GM12865 (cell line): ENCODE measurements at places on chromosomes 16 and 17.

GRCh38 chr16:5428932-5429331, 331.3 kb upstream of the EEF2KMT start:
- DNase-seq, result peak; percentile 8

DNA sequence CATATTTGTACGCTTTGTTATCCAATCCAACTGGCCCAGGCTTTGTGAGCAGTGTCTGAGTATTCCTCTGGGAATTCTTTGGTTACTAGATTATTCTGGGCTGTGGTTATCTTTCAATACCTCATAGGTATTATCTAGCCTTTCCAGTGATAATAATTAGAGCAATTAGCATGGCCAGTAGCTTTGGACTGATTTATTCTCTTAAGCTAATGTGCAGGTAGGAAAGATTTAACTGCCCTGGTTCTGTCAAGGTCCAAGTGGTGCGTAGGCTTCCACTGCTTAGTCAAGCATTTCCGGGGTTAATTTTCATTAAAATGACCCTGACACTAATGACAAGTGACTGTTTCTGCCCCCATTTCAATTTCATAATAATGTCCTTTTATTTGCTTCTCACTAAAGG, 54.2 kb upstream of the PMFBP1 start:
- no peak for DNase-seq

GRCh38 chr17:80917716-80918560, 73.7 kb upstream of the CHMP6 start:
- no peak for DNase-seq

GRCh38 chr16:47705266-47705665, 244.1 kb downstream of the PHKB start:
- no peak for DNase-seq

DNA sequence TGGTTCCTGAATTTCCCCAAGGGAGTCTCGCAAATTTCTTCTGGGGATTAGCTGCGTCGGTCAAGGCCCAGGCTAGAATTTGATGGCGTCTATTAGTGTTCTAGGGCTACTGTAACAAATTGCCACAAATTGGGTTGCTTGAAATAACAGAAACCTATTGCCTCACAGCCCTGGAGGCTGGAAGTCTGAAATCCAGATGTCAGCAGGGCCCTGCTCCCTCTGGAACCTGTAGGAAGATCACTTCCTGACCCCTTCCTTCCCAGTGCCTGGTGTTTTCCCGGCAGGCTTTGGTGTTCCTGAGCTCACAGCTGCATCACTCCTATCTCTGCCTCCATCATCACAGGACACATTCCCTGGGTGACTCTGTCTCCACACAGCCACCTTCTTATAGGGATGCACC, 24.4 kb downstream of the DHRS7C start:
- no peak for DNase-seq

DNA sequence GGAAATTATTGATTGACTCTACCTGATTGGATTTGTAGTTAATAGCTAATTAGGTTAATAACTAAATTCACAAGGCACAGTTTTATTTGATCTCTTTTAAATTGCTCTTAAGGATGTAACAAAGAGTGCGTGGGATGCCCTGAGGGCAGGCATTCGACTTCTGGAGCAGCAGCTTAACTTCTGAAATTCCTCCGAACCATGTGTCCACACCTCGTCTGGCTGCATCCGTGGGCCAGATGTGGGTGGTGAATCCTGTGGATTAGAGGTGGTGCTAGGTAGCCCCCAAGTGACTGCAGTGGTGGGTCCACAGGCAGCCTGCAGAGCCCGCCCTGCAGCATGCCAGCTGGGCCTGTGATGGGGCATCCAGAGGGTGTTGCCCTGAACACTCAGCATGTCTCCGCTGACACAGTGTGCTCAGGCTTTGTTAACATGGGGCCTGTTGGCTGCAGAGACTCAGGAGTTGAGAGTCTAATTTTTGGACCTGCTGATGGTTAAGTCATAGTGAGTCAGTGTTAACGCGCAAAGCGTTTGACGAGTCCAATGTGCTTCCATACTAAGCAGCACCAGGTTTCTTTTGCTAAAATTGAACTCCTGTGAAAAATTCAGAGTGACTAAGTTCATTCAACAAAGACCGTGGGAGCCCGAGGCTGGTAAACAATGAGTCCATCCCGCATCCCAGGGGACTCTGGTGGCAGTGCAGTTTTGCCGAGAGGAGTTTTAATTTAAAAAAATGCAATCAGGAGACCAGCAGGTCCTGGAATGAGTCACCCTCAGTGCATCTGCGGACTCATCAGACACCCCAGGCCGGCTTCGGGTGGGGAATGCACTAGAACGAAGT, 3.8 kb upstream of the NPB start:
- DNase-seq, result no peak

DNA sequence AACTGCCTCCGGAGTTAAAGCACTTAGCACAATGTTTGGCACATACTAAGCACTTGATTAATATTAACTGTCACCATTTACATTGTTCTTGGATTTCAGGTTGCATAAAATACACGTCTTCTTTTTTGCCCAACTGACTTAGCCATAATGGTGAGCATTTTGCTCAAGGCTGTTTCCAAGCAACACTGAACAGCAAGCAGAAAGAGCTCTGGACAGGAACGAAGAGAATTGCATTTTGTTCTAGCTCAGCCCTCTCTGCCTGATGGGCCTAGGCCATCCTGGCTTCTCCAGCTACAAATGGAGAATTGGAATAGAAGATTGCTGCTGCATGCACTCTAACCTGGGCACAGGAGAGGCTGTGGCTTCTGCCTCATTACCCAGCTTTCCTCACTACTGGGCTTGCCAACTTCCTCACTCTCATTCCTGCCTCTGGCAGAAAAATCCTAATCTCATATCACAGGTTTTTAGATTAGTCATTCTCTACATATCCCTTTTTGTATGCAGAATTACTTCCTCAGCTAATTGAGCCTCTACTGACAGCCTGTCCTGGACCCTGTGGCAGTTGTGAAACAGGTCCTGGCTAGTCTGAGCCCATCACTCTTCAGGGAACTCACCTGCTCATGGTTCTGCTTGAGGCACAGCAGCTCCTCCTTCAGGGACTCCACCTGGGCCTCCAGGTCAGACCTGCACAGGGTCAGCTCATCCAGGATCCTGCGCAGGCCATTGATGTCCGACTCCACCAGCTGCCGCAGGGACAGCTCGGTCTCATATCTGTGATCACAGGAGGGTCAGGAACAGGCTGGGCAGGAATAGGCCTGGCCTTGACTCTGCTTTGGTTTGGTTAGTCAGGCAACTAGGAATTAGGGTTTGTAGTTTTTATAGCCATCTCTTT, 2.5 kb downstream of the KRT33A start:
- no peak for DNase-seq

DNA sequence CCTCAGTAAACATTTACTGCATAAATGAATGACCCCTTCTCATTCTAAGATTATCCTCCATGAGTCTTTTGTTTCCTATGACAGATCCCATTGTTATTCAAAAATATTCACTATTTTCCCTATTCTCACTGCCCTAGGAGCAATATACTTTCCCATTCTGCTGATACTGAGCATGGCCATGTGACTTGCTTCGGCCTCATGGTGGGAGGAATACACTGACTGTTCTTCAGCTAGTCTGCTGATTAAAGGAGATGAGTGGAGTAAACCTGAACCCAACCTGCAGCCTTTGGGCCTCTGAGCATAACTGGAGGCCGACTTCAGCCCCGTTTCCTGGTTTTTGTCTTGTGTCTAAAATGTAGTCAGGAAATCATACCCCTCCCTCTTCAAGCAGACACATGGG, 531.8 kb upstream of the SALL1 start:
- DNase-seq, result no peak

DNA sequence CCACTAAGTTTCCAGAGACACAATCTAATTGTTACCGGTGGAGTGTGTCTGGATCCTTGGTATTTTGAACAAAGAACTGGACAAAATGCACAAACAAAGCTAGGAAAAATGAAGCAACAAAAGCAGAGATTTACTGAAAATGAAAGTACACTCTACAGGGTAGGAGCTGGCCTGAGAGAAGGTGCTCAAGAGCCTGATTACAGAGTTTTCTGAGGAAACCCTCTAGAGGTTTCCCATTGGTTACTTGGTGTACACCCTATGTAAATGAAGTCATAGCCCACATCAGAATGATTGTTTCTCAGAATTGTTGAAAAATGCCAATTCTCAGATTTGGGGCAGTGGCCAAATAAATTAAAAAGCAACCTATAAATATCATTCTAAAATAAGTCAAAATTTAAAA, 436.4 kb downstream of the KCNJ18 start:
- no peak for DNase-seq

DNA sequence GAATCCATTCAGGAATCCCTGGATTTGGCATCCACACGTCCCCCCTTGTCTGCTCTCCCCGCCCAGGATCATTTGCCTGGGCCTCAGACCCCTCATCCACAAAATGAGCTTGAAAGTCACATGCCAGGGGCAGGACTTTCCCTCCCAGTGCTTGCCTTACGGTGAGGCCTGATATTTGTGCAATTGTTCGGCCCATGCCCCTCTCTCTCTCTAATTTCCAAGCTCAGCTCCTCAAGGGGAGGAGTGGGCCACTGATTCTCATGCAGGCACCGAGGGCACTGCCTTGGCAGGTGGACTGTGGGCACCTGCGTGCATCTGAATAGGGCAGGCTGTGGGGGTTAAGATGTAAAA, 267.2 kb upstream of the FOXF1 start:
- no peak for DNase-seq

DNA sequence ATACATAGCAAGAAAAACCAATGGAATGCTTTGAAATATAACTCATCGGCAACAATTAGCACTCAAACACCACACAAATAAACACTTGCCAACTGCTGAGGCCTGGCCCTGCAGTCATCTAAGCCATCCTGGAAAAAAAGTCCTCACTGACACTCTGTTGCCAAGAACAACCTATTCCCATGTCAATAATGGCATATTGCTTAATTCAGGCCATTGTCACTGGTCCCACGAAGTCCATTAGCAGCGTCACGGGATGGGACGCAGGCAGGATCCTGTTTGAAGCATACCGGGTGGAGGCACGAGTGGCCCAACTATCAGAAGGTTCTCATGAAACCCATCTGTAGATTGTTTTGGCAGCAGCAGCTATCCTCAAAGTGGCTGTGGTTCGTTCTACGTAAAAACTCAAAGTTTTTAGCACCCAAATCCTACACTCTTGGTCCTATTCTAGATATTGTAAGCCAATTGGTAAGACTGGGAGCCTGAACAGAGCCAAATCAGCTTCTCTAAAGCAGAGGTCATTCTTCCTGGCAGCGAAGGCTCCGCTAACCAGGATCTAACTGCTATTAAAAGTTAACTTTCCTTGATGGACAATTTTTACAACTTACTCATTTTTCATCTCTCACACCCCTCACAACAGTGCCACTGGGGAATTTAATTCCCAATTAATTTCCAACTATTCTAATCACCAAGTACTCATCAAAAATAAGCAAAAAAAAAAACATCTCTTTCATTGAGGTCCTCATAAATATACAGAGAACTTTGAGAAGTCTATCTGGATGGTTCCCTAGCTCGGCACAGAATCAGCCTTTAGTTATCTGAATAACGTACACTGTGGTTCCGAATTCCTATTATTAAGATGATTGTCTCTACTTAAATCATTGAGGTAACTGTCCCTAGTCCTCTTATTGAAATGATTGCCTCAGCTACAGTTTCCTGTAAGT, 91.5 kb downstream of the ZFHX3 start:
- no peak for DNase-seq

DNA sequence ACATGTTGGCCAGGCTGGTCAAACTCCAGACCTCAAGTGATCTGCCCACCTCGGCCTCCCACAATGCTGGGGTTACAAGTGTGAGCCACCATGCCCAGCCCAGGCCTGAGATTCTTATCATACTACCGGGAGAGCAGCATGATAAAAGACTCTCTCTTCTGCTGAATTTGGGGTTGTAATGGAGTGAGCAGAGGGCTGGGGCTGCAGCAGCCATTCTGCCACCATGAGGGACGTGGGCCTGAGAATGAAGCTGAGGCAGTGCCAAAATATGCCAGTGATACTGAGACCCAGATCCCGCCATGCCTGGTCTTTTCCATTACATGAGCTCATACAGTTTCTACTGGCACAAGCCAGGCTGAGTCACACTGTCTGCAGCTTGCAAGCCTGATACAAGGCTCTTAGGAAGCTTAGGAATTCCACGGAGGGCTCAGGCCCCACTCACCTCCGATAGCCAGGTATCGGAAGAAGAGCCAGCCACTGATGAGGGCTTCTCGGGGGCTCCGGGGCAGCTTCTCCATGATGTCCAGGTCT, 19.6 kb upstream of the P2RX1 start:
- no peak for DNase-seq

DNA sequence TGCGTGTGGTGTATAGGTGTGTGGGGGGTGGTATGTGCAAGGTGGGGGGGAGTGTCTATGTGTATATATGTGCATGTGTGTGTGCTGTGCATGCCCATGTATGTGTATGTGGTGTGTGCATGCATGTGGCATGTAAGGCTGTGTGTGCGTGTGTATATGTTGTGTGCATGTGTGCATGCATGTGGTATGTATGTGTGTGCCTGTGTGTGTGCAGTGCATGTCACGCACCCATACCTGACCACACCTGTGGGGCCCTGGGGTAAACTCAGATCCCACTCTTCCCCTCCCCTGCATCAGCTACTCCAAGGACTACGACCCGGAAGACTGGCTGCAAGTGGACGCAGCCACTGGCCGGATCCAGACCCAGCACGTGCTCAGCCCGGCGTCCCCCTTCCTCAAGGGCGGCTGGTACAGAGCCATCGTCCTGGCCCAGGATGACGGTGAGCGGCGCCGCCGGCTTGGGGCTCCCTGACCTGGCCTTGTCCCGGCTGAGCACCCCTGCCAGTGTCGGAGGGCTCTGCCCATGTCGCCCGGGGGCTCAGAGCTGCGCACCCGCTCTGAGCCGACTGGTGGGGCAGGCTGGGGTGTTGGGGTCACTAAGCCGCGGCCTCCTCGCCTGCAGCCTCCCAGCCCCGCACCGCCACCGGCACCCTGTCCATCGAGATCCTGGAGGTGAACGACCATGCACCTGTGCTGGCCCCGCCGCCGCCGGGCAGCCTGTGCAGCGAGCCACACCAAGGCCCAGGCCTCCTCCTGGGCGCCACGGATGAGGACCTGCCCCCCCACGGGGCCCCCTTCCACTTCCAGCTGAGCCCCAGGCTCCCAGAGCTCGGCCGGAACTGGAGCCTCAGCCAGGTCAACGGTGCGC, 9.1 kb downstream of the SLC22A31 start:
- no peak for DNase-seq

DNA sequence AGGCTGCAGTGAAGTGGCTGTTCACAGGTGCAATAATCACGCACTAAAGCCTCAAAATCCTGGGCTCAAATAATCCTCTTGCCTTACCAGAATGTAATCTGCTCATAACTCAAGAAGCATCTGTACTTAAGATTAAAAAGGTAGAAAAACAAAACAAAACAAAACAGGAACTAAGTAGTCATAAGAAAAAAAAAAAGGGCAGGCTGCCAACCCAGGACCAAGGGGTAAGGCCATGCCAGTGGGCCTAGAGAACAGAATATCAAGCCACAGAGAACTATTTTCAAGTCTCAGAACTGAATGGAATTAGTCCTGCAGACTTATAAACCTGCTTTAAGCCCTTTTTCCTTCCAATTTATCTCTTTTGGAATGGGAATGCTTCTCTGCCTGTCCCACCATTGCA, 64.8 kb upstream of the TBC1D3K start:
- no peak for DNase-seq

DNA sequence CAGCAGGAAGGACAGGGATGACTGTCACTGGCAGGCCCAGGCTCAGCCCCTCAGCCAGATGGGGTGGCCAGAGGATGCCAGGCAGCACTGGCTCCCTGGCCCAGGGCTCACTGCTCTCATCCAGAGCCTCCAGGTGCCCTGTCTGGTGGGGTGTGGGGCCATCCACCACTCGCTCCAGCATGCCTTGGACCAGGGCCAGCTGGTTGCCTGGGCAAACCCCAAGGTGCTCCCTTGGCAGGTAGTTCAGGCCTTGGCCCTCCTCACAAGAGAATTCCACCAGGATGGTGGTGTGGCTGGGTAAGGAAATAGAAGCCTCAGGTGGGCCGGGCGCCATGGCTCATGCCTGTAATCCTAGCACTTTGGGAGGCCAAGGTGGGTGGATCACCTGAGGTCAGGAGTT, 29.4 kb downstream of the LGALS9 start:
- no peak for DNase-seq
